ENCODE measurements at places on chromosomes 3 and 15.

GRCh38 chr15:92383519-92384324 is 10.0 kb upstream of the ST8SIA2 start:
- no peak for DNase-seq

GRCh38 chr15:38414357-38414756 is 39.6 kb upstream of the FAM98B start:
- no peak for DNase-seq

DNA sequence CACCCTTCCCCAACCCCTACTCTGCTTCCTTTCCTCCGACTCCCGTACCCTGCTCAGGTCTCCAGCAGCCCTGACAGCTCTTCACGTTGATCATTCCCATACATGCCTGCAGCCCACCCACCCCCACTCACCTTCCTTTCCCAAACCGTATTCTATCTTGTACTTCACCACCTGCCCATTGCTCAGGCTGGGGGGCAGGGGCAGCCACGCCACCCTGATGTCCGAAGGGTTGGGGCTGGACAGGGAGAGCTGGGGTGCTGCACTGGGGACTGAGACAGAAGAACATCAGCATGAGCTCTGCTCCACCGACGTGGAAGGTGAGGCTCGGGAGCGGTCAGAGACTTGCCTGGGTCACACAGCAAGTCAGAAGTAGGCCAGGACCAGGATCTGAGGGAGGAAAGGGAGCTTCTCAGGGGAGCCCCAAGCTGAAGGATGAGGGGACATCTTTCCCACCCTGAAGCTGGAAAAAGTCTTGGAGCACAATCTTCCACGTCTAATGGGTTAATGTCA is 16.5 kb upstream of the IGDCC3 start:
- no peak for DNase-seq

DNA sequence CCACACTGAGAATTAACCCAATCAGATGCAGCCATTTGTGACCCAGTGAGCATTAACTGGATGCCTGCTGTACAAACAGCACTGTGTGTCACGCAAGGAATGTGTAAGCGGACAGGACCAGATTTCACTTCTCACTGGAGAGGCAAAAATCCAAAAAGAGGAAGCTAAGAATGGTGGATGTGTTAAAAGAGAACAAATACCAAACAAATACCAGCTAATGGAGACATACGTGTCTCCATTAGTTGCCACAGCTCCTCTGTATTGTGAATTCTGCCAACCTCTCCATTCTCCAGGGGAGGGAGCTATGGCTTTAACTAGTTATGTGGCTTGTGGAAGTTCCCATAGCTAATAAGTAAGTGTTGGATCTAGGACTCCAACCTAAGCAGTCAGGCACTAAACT is 2.6 kb downstream of the LTF start:
- no peak for DNase-seq

DNA sequence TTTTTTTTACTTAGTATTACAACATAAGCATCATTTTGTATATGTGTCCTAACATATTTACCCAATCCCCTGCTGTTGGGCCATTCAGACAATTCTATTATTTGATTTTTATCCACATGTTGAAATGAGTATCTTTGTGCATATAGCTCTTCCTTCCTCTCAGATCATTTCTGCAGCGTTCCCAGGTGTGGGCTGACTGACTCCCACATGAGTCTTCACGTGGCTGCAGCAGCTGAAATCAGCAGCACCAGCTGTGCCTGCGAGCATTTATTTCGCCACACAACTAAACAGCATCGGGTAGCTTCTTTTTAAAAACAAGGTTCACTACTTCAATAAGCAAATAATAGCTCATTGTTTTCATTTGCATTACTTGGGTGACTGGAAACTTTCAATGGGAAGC is 44.5 kb upstream of the PDE8A start:
- no peak for DNase-seq

- DNase-seq: no peak
Observed at GRCh38 chr15:33830351-33830750, 137.9 kb upstream of the CHRM5 start.

GRCh38 chr3:195046441-195046840 is 224.5 kb downstream of the XXYLT1 start:
- no peak for DNase-seq

GRCh38 chr3:190532731-190533203 is 18.9 kb downstream of the IL1RAP start:
- no peak for DNase-seq

- no peak for DNase-seq
Observed at GRCh38 chr3:4520033-4520816, 27.1 kb downstream of the ITPR1 start.

GRCh38 chr15:73632670-73633058 is 525 bp downstream of the NPTN start:
- no peak for DNase-seq

DNA sequence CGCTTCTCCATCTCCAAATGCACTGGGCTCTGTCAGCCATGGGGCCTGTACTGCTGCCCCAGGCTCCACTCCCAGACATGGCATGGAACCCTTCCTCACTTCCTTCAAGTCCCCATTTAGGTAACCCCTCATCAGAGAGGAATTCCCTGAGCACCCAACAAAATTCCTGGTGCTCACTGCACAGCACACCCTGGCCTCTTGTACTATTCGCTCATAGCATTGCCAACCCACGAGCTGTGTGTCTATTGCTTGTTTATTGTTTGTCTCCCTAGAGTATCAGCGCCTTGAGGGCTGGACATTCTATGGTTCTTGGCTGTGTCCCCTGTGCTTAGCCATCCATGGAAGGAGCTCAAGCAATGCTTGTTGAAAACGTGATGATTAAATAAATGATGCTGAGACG is 46.1 kb upstream of the SLCO2A1 start:
- peak; percentile 2 for DNase-seq

DNA sequence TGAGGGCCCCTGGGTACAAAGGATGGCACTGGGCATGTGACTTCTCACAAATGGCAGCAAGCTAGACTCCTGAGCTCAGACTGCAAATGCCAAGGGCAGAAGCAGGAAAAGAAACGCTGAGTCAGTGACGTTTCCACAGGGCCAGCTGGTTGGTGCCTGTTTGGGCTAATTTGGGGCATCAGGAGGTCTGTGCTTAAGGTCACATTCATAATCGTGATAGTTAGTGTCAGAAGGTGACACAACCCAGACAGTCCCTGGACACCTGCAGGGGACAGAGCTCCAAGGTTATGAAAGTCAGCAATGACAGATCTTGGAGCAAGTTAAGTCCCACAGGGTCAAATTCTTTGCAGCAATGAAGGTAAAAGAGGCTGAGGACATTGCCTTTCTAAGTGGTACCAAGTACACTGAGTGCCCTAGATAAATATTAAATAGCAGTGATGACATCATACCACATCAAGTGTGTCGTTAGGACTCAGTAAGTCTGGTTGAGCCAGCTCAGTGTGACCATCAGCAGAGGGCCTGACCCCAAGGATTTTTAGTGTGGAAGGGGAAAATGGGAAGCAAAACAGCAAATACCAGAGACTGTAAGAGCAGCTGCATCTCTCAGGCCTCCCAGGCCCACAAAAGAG is 556.9 kb upstream of the CFAP20DC start:
- DNase-seq: no peak

- no peak for DNase-seq
Observed at GRCh38 chr15:87940768-87941167, 315.8 kb downstream of the NTRK3 start.

GRCh38 chr3:160413613-160414248 is 14.3 kb downstream of the SMC4 start:
- DNase-seq: peak; percentile 61

DNA sequence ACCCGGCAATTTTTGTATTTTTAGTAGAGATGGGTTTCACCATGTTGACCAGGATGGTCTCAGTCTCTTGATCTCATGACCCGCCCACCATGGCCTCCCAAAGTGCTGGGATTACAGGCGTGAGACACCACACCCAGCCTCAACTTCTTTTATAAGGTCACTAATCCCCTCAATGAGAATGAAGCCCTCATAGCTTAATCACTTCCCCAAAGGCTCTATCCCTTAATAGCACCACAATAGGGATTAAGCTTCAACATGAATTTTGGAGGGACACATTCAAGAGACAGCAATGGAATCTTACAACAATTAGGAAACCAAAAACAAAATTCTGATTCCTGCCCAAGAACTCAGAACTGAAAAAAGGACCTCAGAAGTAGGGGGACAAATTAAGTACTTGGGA is 126.8 kb downstream of the ATP1B3 start:
- DNase-seq: no peak

GRCh38 chr3:113439606-113440005 is 1.7 kb downstream of the CFAP44 start:
- DNase-seq: no peak

- no peak for DNase-seq
Observed at GRCh38 chr3:190585805-190586630, 72.1 kb downstream of the IL1RAP start.

DNA sequence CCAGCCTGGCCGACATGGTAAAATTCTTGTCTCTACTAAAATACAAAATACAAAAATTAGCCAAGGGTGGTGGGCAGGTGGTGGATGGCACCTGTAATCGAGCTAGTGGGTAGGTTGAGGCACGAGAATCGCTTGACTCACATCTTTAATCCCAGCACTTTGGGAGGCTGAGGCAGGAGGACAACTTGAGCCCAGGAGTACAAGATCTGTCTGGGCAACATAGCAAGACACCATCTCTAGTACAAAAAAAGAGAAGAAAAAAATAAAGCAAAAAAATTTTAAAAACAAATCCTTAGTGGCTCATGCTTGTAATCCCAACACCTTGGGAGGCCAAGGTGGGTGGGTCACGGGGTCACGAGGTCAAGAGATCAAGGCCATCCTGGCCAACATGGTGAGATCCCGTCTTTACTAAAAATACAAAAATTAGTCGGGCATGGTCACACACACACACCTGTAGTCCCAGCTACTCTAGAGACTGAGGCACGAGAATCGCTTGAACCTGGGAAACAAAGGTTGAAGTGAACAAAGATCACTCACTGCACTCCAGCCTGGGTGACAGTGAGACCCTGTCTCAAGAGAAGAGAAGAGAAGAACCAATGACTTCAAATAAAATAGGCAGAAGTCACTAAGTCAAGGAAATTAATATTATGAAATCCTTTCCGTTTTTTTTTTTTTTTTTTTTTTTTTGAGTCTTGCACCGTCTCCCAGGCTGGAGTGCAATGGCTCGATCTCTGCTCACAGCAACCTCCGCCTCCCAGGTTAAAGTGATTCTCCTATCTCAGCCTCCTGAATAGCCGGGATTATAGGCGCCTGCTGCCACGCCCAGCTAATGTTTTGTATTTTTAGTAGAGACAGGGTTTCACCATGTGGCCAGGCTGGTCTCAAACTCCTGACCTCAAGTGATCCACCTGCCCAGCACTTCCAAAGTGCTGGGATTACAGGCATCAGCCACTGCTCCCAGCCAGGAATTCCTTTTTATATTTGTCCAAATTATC is 4.9 kb downstream of the RHOA start:
- no peak for DNase-seq

- no peak for DNase-seq
Observed at GRCh38 chr3:61571516-61572336, 10.4 kb downstream of the PTPRG start.

- DNase-seq: no peak
Observed at GRCh38 chr3:23619705-23620637, 185.8 kb upstream of the UBE2E1 start.

DNA sequence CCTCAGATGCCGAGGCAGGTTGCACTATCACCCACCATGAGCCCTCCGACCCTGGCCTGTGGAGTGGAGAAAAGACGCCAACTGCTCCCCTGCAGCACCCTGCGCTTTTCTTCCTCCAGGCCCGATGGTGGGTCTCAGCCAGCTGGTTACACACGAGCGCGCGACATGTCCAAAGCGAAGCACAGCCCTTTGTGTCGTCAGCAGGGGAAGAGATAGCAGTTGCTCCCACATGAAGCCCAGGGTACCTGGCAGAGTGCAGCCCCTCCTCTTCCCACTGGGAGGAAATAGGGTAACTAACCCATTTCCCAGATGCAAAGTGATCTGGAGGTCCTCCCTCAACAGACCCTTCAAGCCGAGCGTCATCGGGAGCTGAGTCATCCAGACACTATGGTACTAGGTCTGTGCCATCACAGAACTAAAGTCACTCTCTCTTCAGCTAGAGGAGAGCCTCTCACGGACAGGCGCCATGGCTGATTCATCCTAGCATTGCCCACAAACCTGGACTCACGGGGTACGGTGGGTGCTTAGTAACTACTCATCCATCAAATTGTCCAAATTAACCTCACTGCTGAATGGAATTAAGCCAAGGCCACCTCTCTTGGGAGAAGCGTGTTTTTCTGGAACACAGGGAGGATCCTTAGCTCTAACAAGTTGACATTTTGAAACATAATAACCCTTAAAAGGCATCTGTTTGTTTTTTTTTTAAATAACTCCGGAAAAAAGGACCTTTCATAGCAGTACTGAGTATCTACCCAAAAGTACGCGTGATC is 45.2 kb upstream of the BDH1 start:
- no peak for DNase-seq

DNA sequence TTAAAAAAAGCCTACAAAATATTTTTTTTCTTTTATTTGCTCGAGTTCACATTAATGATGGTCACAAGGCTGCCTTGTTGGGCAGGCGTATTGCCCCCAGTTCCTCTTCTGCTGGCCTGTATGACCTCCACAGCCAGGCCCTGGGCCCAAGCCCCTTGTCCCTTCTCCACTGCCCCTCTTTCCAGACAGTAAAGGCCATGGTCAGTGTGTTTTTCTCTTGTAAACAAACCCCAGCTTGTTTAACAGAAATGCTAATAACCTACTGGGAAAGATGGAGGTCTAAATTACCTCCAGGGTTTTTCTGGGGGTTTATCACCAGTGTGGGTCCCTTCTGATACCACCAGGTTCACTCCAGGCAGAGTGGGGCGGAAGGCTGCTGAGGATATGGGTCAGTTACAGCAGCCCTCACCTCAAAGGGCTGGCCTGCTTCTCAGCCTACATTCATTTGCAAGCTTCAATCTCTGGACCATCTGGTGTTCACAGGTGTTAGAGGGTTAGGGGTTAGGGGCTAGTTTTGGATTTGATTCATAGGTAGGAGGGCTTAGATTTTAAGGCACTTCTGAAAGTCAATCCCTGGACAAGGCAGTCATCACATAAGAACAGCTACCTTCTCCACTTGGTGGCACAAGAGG is 2.0 kb upstream of the MANF start:
- no peak for DNase-seq

Data from ureter (tissue), 1 donor.